Cerebellar cortex (tissue), 1 donor: ENCODE measurements at places on chromosomes 6 and 20.

- no peak for DNase-seq
Observed at GRCh38 chr20:21358737-21359136, 38.6 kb downstream of the NKX2-4 start.

- DNase-seq: peak; percentile 38
Observed at GRCh38 chr6:116111552-116112528, 11.2 kb downstream of the NT5DC1 start.

- no peak for DNase-seq
Observed at GRCh38 chr6:7681449-7681848, 44.5 kb upstream of the BMP6 start.

GRCh38 chr20:32452776-32453466, 94.8 kb downstream of the ASXL1 start:
- DNase-seq: no peak

DNA sequence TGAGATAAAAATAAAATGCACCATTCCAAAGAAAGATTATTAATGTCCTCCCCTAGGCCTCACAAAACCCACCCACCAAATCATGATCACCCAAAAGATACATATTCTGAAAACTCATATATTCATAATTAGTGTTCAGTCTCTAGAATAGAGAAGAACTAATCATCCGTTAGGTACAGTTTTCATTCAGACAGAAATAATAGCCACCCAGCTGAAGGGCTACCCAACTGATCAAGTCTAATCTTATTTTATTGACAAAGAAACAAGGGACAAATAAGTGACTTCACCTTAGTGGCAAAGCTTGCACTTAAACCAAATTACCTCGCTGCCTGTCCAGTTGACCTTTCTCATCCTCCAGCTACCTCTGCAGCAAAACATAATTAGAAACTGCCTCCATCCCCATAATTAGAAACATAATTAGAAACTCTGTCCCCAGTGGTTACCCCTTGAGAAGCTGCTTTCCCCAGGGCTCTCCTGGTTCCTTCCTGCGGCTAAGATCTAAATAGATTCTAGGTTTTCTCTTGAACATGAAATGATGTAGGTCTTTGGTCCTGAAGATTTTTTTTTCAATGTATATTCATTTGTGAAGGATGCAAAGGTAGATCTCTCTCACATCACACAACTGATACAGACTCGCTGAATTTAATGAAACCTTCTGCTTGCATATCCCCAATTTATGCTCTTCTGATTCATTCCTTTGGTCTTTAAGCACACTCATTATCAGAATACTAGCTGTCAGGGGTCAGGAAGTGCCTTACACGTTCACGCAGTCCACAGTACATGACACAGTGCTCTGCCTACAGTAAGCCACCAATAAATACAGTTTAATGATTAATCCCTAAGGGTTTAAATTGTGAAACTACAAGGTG, 46.3 kb downstream of the HBS1L start:
- no peak for DNase-seq

GRCh38 chr20:45993197-45993951, 15.3 kb upstream of the MMP9 start:
- no peak for DNase-seq

DNA sequence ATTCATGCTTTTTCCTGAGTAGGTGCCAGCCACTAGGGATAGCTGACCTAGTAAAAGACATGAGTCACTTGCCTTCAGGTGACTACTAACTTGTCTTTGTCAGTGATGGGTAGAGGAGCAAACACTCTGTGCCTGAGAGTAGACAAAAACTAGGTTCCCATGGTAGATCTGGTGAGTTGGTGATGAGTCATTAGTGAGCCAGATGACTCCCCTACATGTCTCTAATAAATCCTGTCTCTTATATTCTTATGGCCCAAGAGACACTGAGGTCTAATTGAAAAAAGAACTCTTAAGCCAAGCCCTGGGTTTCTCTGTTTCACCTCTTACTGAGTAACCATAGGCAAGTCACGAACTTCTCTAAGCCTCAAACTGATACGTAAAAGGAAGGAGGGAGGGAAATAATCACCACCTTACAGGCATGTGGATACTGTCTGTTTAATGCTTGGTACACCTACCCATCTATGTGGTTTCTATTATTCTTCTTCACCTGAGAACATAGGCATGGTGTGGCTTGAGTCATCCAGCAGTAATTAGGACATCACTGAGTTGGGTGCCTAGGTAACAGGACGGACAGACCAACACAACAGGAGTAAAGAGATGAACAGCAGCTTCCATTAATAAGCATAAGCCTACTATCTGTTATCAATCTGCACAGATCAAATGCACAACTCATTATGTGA, 20.3 kb downstream of the TTPAL start:
- DNase-seq: no peak

- no peak for DNase-seq
Observed at GRCh38 chr6:150620244-150620643, 20.6 kb downstream of the PLEKHG1 start.

GRCh38 chr20:21272279-21272678, 30.9 kb upstream of the XRN2 start:
- no peak for DNase-seq

GRCh38 chr6:147201885-147202515, 2.2 kb upstream of the STXBP5 start:
- no peak for DNase-seq

DNA sequence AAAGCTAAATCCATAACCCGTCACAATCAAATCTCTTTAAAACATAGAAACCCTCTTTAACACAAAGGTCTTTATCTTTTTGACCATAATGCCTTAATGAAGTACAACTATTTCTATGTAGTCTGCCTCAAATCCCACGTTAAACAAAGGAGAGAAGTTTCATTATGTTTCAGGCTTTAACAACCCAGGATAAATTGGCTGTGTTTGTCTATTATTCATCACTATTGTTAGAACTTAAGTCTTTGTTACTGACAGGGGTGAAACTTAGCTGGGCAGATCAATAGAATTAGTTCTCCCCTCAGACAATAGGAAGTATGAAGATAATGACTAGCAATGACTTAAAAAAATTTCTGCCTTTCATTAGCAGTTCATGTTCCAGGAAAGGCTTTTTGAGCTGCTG, 10.1 kb upstream of the METTL24 start:
- DNase-seq: no peak

DNA sequence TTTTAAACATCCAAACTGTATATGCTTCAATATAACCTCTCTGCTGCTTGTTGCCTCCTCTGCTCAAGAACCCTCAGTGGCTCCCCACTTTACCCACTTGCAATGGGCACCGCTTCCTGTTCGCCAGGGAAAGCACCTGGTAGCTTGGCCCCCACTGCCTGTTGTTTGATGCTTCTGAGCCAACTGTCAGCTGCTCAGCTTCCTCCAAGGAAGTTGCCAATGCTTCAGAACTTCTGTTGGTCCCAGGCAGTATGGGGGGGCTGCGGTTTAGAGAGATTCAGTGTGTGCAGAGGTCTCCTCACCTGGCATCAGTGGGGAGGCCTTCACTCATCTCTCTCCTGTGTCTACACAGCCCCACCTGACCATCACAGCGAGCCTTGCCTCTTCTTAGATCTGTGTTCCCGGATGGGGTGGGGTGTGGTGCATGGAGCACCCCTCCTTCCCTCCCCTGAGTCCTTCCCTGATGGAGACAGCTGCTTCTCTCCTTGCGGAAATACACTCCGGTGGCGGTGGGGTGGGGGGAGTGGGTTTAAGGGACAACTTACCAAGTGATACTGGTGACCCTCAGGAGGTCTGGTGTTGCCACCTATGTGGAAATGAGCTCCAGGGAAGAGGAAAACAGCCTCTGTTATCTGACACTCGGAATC, 308.1 kb downstream of the CDH26 start:
- DNase-seq: no peak

DNA sequence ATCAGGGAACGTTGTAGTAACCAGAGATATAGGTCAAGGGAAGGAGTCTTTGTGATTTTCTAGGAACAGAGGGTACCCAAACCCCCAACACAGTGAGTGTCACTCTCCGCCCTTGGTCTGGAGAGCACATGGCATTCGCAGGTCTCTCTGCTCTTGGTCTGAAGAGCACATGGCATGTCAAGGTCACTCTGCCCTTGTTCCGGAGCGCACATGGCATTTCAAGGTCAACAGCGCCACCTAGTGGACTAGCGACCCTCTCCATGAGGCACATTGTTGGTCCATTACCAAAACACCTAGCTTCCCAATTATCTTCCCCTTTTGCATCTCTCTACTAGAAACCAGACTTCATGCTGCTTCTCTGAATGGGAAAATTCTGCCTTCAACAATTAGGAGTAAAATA, 260.0 kb downstream of the C6orf118 start:
- no peak for DNase-seq

DNA sequence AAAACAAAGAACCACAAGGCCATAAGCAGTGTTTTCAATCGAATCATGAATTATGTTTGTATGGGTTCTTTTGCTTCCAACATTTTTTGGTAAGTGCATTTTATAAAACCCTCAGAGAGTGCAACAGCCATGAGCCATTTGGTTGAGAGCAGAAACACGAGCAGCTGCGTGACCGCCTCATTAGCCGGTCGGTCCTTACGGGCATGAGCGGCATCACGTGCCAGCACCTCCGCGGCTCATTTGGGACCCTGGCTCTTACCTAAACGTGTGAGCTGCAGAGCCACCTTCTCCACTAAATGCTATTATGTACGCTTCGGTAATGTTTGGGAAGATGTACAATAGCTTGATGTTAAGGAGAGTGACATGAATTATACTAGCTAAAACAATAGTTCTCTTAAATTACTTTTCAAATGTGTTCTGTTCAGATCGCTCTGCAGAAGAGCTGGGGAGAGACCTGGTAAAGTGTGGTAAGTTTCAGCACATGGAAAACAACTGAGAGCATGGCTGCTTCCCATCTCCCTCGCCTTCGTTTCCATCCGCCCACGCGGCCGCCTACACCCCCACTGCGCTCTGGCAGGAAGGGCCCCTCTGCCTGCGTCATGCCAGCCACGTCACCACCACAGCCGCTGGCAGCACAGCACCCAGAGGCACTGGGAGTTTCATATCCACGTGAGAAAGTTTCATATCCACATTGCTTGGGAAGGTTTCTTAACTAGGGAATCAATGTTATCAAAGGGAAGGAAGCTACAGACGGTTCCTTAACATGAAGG, 23.7 kb upstream of the PDE10A start:
- DNase-seq: no peak

DNA sequence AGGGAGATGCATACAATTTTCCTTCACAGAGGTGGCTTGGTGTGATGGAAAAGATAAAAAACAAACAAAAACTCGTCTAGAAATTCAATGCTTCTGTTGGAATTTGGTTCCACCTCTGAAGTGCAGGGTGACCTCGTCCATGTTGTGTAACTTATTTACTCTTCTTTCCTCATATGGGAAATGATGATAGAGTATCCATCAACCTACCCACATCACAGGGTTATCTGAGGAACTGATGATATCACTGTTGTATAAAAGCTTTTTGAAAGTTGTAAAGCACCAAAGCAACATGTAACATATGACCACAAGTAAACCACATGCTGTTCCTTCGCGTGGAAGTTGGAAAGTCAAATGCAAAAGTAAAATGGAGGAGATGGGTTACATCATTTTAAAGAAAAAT, 212.0 kb upstream of the SGK1 start:
- no peak for DNase-seq

DNA sequence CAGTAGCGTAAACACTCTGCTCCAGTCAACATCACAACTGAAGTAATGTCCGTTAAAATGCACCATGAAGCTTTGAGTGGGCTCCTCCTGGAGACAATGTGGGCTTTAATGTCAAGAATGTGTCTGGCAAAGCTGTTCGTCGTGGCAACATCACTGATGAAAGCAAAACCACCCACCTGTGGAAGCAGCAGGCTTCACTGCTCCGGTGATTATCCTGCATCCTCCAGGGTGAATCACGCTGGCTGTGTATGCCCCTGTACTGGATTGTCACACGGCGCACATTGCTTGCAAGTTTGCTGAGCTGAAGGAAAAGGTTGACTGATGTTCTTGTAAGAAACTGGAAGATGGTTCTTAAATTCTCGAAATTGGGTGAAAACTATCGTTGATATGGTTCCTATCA, 128.5 kb downstream of the MOXD1 start:
- DNase-seq: no peak

GRCh38 chr6:5184218-5184617, 76.5 kb downstream of the LYRM4 start:
- DNase-seq: no peak

- DNase-seq: no peak
Observed at GRCh38 chr20:60063048-60063451, 104.8 kb downstream of the CDH26 start.

GRCh38 chr6:101000341-101000740, 119.2 kb upstream of the ASCC3 start:
- no peak for DNase-seq

DNA sequence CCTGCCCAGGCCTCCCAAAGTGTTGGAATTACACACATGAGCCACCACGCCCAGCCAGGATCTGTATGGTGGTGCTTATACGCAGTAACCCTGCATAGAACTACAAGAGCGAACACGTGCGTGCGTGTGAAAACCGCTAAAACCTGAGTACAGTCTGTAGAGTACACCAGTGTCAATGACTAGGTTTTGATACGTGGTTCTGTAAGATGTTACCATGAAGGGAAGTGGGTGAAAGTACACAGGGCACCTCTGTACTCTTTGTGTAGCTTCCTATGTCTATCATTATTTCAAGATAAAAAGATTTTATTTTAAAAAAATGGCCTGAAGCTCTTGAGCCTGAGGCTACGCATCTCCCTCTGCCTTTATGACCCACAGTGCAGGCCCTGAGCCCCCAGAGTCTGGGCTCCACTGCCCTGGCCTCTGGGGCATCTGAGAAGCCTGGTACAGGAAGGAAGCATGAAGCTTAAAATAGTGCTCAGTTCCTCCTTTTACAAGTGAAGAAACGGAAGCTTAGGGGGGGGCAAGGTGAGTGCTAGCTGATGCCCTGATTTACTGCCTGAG, 21.6 kb downstream of the LY86 start:
- DNase-seq: no peak

GRCh38 chr6:136551103-136551502, 881 bp upstream of the MAP7 start:
- no peak for DNase-seq

- no peak for DNase-seq
Observed at GRCh38 chr6:21367649-21368154, 225.8 kb upstream of the SOX4 start.

DNA sequence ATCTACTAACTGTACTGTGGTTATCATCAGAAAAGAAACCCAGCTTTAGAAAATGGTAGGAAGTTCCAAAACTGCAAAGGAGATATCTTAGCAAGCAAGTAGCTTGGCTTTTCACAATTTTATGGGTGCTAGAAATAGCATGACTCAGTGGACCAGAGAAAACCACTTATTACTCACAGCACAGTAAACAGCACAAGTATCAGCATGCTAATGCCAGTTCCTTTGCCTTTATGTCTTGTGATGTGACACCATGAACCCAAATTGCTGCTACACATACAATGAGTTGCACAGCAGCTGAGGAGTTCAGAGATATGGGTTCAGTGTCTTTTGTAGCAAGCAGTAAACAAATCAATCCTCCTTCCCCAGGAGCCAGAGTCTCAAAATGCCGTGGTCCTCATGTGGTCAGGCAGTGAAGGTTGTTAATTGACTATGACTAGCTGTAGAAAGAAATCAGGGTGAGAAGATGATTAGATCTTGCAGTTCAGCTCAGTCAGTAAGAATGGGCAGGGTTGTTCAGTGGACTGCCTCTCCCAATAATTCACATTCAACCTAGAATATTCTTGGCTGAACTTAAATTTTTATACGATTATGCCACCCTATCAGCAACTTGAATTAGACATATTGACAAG, 73.3 kb downstream of the OPRM1 start:
- DNase-seq: no peak

GRCh38 chr6:159043947-159044346, 844 bp downstream of the TAGAP start:
- no peak for DNase-seq
